ENCODE measurements at places on chromosomes 2 and 18.

DNA sequence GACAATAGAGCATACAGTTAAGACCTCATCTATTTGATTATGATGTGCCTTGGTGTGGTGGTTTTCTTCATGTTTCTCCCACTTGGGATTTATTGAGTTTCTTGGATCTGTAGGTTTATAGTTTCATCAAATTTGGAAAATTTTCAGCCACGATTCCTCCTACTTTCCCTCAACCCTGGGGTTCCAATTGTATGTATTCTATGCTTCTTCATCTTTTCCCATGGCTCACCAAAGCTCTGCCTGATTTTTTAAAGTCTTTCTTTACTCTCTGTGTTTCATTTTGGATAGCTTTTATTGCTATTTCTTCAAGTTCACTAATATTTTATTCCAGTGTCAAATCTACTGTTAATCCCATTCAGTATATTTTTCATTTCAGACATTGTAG, 132.7 kb downstream of the CTIF start:
- no peak for DNase-seq

GRCh38 chr2:33073018-33073417, 126.3 kb downstream of the LTBP1 start:
- DNase-seq: no peak

- DNase-seq: no peak
These were observed 104.3 kb downstream of the KYNU start for GRCh38 chr2:142981756-142982155.

GRCh38 chr2:23519334-23519651, 134.3 kb downstream of the KLHL29 start:
- no peak for DNase-seq

- DNase-seq: no peak
These were observed 590.9 kb upstream of the ZEB2 start for GRCh38 chr2:145110668-145111356.

GRCh38 chr2:173606619-173607248, 252.1 kb downstream of the CDCA7 start:
- no peak for DNase-seq

DNA sequence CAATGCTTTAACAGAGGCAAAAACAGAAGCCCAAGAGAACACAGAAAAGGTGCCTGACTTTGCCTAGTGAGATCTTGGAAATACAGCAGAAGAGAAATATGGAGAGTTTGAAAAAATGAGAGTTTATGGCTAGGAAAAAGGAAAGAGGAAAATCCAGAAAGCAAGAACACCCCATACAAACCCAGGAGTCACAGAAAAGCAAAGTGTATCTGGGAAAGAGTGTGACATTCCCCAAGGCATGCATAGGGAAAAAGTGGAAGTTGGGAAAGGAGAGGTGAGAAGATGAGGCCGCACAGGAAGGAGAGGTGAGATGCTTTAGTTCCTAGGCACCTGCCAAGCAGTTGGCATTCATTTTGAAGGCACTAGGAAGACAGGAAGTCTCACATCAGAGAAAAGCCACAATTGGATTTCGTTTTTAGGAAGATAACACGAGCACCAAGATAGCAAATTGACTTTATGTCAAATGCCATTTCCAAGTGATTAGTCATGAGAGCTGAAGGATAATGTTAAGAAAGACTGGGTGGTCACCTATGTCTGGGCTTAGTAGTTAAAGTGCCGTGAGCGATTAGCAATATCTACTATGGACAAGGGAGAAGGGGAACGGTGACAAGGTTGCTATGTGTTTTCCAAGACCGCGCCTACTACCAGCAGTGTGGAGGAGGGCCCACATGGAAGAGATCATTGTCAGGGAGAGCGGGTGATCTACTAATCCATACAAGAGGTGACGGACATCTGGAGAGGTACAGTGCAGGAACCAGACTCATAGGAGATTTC, 224.1 kb upstream of the PARD3B start:
- no peak for DNase-seq

DNA sequence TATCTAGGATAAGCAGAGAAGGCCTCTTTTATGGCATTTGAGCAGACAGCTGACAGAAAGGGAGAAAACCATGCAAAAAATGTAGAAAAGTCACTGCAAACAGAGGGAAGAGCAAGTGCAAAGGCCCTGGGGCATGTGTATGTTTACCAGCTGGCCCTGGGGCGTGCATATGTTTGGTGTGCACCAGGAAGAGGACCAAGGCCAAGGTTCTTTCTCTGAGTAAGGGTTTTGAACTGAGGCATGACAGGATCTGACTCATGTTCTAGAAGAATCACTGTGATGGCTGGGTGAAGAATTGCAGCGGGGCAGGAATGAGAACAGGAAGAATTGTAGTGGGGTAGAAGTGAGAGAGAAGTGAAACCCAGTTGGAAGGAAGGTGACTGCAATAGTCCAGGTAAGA, 69.6 kb downstream of the STEAP3 start:
- DNase-seq: no peak

GRCh38 chr18:28690836-28691495, 514.0 kb upstream of the CDH2 start:
- no peak for DNase-seq

DNA sequence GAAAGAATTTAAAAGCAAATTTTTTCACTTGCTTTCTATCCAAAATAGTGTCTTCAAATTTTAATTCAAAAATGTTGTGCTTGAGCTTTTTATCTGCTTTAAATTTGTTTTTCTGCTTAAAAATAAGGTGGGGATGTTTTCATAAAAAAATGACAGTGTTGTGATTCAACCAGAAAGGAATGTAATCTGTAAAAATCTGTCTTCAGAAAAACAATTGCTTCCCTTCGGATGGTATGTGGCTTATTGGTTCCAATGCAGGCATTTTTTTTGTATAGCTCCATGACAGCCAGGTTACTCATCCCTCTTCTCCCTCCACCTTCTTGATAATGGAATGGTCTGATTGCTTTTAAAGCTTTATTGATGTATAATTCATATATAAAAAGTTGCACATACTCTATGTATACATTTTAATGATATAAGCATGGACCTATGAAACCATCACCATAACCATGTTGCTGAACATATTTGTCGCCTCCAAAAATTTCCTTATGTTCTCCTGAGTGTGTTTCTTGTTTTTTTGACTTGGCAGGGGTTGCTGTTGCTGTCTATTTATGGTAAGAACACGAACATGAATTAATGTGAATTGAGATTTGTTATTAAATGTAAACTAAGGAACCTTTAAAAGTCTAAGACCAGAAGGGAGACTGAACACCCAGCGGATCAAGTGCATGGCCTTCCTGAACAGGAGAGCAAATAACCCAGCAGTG, 363.7 kb upstream of the SPHKAP start:
- no peak for DNase-seq

DNA sequence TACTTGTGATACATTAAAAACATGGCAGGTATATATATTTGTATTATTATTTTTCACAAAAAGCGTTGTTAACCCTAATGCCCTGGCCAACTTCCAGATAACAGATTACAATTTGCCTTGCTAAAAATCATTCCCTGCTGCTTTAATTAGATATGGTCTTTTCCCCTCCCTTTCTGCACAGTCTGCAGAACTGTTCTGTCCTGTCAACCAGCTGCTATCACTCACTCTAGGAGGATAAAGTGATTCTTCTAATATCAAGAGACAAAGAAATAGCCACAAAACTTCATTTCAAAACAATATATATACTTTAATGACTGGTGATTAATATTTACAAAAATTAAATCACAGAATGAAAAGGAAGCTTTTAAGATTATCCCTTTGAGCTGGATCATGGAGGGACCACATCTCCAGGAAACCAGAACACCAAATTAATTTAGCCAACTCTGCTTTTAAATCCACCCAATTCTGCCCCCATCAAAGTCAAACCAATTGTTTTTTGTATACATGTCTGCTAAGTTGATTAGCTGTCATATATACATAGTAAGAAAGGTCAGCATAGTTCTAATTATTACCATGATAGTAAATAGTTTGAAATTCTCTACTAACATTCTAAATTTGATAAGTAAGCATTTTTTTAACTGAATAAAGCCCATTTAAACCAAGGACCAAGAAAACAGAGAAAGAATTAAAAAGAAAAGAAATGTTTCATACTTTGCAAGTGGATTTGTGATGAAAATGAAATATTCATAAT, 55.7 kb downstream of the RND3 start:
- DNase-seq: no peak

DNA sequence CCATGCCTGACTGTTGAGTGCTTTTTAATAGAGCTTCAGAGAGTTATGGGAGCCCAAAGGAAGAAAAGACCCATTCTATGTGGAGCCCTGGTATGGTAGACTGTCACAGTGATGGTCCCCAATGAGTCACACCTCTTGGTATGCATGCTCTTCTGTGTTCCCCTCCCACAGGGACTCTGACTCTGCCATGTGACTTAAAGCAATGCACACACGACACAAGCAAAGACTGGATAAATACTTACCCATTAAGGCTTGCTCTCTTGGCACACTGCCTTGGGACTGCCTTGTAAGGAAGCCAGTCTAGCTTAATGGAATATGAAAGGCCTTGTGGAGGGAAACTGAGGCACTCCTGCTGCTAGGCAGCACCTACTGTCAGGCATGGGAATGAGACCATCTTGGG, 16.7 kb upstream of the DTNB start:
- no peak for DNase-seq
